ENCODE measurements at places on chromosomes 13 and 19. TPM values are rescaled to one million over a fixed set of nuclear protein-coding genes. Genes with fewer than 3 reads are reported as not detected.

Gene UCHL3
- 18.8 TPM for total RNA-seq

DNA sequence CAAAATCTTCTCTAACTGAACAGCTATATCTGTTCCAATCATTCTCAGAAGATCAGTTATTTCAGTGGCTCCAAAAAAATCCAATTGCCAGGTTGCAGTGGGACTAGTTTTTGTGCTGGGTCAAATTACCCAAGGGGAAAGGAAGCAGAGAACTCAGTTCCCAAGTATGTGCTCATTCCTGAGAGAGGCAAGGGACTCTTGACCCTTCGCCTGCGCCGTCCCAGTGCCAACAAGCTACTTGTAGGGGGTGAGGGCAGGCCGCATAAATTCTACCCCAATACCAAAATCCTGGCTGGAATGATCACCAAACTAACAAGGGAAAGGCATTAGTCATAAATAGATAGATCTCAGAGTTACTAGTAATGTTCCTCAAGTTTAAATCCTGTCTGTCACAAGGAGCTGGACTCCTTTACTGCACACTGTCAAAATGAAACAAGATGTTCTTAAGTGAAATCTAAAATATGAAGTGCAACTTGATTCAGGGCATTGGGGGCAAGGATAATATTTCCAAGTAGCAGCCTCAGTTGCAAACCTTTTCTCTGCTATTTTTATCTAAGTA lies 50.6 kb downstream of the XPO4 start:
- no peak for DNase-seq

DNA sequence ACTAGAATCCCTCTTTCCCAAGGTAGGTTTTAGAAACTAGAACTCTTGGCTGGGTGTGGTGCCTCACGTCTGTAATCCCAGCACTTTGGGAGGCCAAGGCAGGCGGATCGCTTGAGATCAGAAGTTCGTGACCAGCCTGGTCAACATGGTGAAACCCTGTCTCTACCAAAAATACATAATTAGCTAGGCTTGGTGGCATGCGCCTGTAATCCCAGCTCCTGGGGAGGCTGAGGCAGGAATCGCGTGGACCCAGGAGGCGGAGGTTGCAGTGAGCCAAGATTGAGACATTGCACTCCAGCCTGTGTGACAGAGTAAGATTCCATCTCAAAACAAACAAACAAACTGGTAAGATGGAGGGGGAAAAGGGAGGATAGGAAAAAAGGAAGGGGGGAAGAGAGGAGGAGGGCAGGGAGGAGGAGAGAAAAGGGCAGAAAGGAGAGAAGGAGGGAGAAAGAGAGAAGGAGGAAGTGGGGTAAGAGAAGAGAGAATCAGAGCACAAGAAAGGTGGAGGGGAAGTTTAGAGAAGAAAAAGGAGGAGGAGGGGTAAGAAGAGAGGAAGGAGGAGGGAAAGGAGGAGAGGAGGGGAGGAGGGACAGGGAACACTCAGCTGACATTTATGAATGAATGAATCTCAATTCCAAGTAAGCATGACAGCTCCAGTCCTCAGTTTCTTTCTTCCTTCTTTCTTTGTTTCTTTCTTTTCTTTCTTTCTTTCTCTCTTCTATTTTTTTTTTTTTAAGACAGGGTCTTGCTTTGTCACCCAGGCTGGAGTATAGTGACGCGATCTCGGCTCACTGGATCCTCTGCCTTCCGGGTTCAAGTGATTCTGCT lies 2.6 kb upstream of the SLC27A1 start:
- DNase-seq: no peak

- no peak for DNase-seq
Observed at GRCh38 chr13:44061876-44062275, 182.2 kb downstream of the LACC1 start.

DNA sequence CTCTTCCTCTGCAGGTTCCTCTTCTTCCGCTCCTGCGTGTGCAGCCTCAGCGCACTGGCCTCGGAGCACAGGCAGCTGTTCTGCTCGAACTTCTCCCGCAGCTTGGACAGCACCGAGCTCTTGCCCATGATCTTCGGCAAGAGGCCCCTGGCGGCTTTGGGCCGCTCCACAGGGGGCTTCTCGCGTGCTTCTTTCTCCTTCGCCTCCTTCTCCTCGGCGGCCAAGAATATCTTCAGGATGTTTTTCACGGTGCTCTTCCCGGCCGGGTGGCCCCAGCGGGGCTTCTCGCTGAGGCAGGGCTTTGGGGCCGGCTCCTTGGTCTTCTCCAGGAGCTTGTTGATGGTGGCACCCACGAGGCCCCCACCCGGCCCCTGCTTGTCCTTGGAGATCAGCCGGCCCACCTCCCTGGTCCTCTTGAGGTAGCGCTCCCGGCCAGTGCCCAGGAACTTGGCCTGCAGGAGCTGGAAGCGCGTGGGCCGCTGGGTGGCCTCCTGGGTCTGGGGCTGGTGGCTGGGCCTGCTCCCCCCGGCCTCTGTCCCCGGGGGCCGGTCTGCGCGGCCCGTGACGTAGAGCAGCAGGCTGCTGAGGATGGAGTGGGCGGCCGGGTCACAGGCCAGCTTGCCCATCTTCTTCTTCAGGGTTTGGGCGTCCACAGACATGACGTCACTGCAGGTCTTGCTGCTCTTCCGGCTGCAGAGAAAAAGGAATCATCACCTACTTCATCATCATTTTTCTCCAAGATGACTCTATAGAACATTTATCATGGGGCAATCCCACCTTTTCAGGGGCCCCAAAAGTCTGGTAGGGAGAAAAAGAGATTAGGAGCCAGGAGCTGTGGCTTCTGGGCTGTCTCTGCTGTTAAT lies 43.8 kb upstream of the GRTP1 start:
- DNase-seq: no peak
